ENCODE measurements at places on chromosomes 3 and 15. TPM values are rescaled to one million over a fixed set of nuclear protein-coding genes. Genes with fewer than 3 reads are reported as not detected.

DNA sequence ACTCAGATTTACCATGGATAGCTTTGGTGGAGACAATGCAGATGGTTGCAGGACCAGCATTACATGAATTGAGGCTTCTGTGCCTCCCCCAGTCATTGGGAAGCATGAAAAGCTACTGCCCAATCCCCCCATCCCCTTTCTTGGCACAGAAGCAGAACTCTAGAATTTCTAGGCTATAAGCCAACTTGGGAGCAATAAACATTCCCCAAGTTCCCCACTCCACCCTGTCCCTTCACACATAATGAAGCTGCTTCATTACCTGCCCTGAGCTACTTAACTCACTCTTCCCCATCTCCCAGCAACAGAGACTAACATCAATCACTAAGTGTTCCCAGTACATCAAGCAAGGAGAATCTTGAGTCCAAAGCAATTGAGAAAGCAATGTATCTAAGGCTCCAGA is 164.5 kb downstream of the RORA start:
- H3K27ac ChIP-seq: no peak overlapping the region
- no peak for DNase-seq
- no peaks in the 10 kb centered on the region for H3K4me1 ChIP-seq
- peaks cover 24% of the 10 kb centered on the region for H3K27me3 ChIP-seq
- no peak overlapping the region for H3K4me3 ChIP-seq

DNA sequence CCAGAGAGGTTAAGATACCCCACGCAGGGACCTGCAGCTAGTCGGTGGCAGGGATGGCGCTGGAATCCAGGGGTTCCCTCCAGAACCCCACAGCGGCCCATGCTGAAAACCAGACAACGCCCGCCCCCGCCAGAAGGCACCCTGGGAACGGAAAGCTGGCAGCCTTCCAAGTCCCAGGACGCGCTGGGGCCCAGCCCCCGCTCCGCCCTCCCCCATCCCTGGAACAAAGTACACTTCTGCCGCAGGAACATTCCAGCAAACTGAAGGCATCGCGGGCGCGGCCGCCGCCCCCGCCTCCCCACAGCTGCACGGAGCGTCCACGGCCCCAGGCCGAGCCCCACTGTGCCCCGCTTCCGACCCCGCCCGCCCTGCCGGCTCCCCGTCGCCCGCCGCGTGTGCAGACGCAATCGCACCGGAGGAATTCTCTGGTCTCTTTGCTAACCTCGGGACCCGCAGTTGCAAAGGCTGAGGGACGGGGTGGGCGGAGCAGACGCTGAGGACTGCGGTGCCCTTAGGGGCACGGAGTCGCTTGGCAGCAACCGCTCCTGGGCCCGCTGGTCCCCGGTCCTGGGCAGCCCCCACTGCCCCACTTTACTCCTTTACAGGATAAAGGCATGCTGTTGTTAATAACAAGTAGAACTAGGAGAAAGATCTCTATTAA is 44.8 kb upstream of the RNU6-1 start:
- H3K27ac ChIP-seq: peak overlapping the region; percentile 11
- H3K4me1 ChIP-seq: peaks cover 17% of the 10 kb centered on the region
- peak overlapping the region; percentile 47 for H3K4me3 ChIP-seq
- DNase-seq: no peak

Gene MAP4
- 200 TPM for total RNA-seq

Gene IQCB1
- 22.2 TPM for total RNA-seq

DNA sequence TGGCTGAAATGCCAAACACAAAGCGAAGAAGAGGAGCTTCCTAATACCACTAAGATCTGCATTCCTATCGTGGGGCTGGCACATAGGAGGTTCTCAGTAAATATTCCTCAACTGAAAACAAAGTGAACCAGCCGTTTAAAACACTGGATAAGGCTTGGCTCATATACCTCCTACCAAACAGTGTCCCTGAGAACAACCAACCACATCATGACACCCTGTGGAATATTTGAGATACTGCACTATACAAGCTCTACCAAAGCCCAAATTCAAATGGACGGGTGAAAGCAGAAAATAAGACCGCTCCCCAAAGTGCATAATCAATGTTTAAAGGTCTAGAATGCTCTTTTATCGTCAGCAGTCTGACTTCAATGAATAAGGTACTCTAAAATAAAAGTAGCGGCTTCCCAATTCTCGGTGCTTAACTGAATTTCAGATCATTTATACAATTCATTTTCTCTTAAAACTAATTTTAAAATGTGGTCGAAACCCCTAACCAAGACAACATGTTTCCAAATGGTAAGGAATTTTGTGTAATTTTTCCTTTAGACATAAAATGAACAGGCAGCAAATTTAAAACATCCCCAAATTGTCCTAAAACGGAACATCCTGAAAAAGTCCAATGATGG is 425.8 kb downstream of the ERC2 start:
- H3K27ac ChIP-seq: no peak overlapping the region
- H3K27me3 ChIP-seq: no peaks in the 10 kb centered on the region
- H3K36me3 ChIP-seq: no peaks in the 10 kb centered on the region
- no peak overlapping the region for H3K4me3 ChIP-seq
- DNase-seq: no peak
- H3K4me1 ChIP-seq: no peaks in the 10 kb centered on the region

- no peak for DNase-seq
- H3K27me3 ChIP-seq: no peaks in the 10 kb centered on the region
- no peak overlapping the region for H3K4me3 ChIP-seq
- H3K27ac ChIP-seq: no peak overlapping the region
Measured at GRCh38 chr3:103388214-103388613, 953.4 kb downstream of the ZPLD1 start.

GRCh38 chr3:183830187-183830586 is 4.8 kb upstream of the MAP6D1 start:
- no peak for DNase-seq
- no peaks in the 10 kb centered on the region for H3K27me3 ChIP-seq
- no peak overlapping the region for H3K4me3 ChIP-seq
- no peak overlapping the region for H3K27ac ChIP-seq
- peaks cover 14% of the 10 kb centered on the region for H3K36me3 ChIP-seq

GRCh38 chr3:184239708-184240107 is 9.1 kb downstream of the ALG3 start:
- no peaks in the 10 kb centered on the region for H3K27me3 ChIP-seq
- H3K36me3 ChIP-seq: peaks cover 23% of the 10 kb centered on the region
- DNase-seq: no peak

Gene TMEM43
- 32.4 TPM for total RNA-seq

- H3K27me3 ChIP-seq: no peaks in the 10 kb centered on the region
- H3K27ac ChIP-seq: no peak overlapping the region
- DNase-seq: peak; percentile 47
- no peak overlapping the region for H3K4me3 ChIP-seq
Measured at GRCh38 chr3:24264748-24265158, 229.9 kb downstream of the THRB start.

GRCh38 chr15:92104072-92104471 is 250.6 kb downstream of the SLCO3A1 start:
- DNase-seq: no peak
- no peak overlapping the region for H3K4me3 ChIP-seq
- H3K27me3 ChIP-seq: no peaks in the 10 kb centered on the region
- H3K4me1 ChIP-seq: no peaks in the 10 kb centered on the region

- DNase-seq: no peak
- H3K36me3 ChIP-seq: no peaks in the 10 kb centered on the region
- peaks cover 17% of the 10 kb centered on the region for H3K4me1 ChIP-seq
- no peak overlapping the region for H3K27ac ChIP-seq
- H3K4me3 ChIP-seq: no peak overlapping the region
Measured at GRCh38 chr15:90681480-90681879, 35.7 kb upstream of the BLM start.

DNA sequence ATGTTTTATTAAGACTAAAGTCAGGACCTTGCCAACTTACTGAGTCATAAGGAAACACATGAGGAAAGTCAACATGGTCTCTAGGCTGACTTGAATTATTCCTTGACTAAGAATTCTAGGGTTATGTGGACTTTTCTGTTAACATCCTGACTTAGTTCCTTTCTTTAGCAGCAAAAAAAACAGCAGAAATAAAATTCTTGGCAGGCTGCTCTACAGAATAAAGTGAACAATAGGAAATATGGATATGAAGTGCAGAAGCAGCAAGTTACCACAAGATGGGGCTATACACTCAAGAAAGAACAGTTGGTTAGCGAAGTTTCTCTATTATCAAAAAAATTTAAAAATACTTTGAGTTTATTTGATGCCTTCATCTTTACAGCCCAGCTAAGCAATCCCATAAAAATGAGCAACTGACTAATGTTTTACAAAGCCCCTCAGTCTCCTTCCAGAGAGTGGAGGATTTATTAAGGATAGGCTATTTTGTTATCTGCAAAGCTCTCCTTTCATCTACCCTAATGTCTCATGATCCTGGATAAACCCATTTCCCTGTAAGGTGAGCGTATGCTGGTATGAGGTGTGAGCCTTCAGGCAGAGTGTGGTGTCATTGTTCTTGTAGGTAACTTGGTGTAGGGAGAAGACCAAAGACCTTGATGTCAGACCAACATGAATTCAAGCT is 23.1 kb upstream of the MCCC1 start:
- no peaks in the 10 kb centered on the region for H3K4me1 ChIP-seq
- H3K36me3 ChIP-seq: no peaks in the 10 kb centered on the region
- DNase-seq: peak; percentile 38

Gene CDCP1
- total RNA-seq: 196 TPM

DNA sequence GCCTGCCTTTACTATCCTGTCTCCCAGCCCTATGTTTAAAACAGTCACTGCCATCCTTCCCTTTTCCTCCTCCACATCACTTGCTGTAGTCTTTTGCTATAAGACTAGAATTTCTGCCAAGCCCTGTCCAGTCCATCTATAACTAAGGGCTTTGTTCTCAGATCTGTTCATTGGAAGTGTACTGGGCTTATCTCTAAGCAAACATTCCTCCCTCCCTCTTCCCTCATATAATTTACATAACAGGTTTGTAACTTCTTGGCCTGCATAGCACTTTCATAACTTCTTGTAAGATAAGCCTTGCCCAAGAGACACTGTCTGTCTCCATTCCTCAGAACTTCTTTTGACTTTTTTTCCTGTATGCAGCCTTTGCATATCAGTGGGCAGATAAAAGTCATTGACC is 16.7 kb downstream of the TPRG1 start:
- no peaks in the 10 kb centered on the region for H3K36me3 ChIP-seq
- H3K4me3 ChIP-seq: no peak overlapping the region
- no peak for DNase-seq
- no peaks in the 10 kb centered on the region for H3K27me3 ChIP-seq
- no peak overlapping the region for H3K27ac ChIP-seq

- no peaks in the 10 kb centered on the region for H3K36me3 ChIP-seq
- no peak overlapping the region for H3K27ac ChIP-seq
- no peaks in the 10 kb centered on the region for H3K27me3 ChIP-seq
- DNase-seq: no peak
Measured at GRCh38 chr15:57925650-57926049, 139.9 kb downstream of the ALDH1A2 start.
